ENCODE measurements at places on chromosomes 7 and 10.

GRCh38 chr10:52400562-52400961 is 86.5 kb downstream of the DKK1 start:
- no peak for DNase-seq

DNA sequence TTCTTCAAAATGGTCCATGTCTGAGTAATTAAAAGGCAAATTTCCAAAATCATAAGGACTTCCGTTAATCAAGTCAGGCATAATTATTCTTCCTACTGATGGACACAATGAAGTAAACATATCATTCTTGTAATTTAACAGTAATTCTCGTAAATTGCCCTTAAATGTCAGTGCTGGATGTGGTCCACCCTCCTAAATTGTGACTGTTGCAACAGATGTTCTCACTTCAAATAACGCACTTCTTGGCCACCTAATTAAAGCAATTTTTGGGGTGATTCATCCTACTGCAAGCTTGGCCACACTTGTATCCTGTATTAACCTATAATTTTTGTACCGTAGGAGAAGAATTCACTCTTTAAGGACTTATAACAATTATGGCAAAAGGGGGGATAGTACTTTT is 1.9 kb downstream of the COL1A2 start:
- no peak for DNase-seq

- no peak for DNase-seq
These were observed 33.5 kb upstream of the SKAP2 start for GRCh38 chr7:26897928-26898327.

DNA sequence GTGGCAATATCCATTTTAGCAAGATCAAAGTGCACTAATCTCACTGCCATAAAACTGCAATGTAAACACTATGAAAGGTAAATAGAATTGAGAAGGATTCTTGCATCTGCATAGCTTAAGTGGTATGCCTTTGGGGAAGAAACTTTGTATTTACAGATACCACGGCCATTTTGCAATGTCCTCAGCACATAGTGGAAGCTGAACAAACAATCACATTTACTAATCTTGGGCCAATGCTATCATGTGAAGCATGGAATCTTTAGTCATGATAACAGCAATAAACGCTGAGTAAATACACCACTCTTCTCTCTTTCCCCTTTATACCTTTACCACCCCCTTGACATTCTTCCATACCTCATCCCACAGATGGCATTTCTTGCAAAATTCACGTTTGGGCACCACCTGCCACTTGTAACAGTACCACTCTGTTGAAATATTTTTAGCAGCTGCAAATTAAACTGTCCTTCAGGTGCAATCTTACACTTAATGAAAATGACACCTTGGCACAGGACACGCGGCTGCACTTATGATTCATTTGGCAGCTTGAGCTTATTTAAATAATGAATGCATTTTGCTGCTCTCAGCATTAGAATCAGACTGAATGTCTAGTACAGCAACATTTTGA is 171.8 kb downstream of the SEMA3A start:
- no peak for DNase-seq

- no peak for DNase-seq
These were observed 47.6 kb downstream of the ICA1 start for GRCh38 chr7:8214244-8214824.

All from CD4-positive, alpha-beta T cell treated with Interleukin-4 for 4 hours (primary cell).